Stimulated activated CD8-positive, alpha-beta memory T cell treated with anti-CD3 and anti-CD28 coated beads, Interleukin-15, amount 100 ng/mL, for 24 hours (primary cell): ENCODE measurements at places on chromosomes 4 and X.

- DNase-seq: no peak
These were observed 3.6 kb upstream of the RNF175 start for GRCh38 chr4:153763404-153763803.

DNA sequence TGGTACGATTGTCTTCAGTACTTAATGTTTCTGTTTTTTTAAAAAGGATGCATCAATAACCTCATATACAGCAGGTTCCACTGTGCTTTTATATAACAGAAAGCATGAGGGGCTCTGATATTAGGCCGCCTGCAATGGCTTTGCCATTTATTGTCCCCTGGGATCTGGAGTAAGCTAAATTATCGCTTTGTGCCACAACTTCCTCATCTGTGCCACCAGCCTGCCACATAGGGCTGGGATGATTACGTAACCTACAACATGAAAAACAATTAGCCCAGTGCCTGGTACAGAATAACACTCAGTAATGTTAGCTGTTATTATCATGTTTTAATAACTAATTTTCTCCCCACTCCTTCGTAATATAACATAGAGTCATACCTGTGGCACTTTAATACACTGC, 65.5 kb upstream of the TRIM2 start:
- DNase-seq: no peak

GRCh38 chr4:6917461-6918271, 8.0 kb downstream of the TBC1D14 start:
- DNase-seq: no peak

- no peak for DNase-seq
These were observed 36.2 kb downstream of the ZFP42 start for GRCh38 chr4:188031751-188032150.

DNA sequence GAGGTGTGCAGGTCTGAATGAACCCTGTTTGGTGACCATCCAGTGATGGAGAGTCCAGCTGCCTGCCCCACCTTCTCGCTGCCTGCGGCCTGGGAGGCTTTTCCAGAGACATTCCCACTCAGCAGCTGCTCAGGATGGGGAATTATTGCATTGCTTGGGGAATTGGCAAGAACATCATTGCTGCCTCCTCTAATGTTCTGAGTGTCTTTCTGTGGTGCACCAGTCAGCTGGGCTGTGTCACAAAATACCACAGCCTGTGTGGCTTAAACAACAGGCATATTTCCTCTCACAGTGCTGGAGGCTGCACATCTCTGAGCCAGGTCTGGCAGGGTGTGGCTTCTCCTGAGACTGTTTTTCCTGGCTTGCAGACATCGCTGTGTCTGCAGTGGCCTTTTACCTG, 86.8 kb upstream of the AFAP1 start:
- DNase-seq: no peak
